ENCODE measurements at places on chromosomes 13 and 19.

DNA sequence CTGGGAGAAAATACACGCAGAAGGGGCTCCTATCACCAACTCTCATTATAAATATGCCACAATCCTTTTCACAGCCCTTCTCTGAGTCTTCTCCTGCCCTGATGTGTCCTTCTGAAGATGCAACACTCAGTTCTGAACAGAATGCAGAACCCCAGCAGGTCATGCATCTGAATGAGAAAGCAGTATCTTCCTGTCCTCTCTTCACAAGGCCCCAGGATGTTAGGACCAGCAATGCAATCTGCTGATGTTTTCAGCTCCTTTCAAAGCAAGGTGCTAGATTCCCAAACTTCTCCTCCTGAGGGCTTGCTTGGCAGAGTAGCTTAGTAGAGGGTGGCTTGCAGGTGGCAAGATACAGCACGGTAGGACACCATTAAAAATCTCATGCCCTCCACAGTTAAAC lies 22.3 kb upstream of the DOCK9 start:
- no peak for DNase-seq

DNA sequence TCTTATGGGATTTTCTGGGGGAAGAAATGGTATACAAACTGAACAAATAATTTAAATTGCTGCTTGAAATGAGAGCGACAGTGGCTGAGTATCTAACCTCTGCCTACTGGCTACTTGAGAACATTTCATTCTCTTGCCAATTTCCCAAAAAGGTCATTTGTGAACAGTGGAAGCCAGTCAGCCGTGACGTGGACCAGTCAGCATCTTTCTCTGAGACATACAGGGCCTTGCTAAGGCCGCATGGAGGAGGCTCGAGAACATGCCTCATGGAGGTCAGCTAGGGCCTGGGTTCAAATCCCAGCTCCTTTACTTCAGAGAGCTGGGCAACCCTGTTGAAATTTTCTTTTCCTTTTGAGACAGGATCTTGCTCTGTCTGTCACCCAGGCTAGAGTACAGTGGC lies 20.3 kb downstream of the ZC3H4 start:
- no peak for DNase-seq

DNA sequence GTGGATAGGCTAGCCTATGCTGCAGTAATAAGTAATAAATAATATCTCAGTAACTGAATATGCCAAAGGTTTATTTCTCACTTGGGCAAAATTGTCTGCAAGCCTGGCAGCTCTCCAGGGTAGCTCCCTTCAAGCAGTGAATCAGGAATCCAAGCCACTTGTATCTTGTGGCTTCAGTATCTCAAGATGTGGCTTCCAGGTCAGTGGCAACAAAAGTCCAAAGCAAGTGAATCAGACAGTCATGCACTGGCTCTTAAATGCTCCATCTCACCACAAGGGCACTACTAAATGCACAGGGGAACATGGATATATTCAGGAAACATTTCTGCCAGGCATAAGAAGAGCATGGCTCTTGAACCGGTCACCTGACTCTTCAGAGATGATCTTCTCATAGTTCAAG lies 126.3 kb downstream of the KCTD12 start:
- DNase-seq = no peak

GRCh38 chr13:40031031-40031430 lies 375.6 kb downstream of the COG6 start:
- DNase-seq = no peak

DNA sequence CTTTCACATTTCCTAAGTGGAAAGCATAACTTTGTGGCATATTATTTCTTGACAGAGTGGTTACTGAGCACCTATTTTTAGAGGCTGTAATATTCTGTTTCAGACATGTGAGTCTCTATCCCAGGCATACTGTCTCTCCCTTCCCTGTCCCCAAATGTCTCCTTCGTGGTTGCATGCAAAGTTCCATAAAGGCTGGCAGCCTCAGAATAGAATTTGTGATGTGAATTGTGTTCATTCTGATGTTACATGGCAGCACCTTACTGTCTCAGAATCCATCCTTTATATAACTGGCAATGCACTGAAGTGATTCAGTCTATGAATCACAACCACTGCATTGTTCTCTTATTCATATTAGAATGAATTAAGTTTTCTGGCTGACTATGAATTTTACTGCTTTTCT lies 89.0 kb upstream of the SLC7A1 start:
- no peak for DNase-seq

DNA sequence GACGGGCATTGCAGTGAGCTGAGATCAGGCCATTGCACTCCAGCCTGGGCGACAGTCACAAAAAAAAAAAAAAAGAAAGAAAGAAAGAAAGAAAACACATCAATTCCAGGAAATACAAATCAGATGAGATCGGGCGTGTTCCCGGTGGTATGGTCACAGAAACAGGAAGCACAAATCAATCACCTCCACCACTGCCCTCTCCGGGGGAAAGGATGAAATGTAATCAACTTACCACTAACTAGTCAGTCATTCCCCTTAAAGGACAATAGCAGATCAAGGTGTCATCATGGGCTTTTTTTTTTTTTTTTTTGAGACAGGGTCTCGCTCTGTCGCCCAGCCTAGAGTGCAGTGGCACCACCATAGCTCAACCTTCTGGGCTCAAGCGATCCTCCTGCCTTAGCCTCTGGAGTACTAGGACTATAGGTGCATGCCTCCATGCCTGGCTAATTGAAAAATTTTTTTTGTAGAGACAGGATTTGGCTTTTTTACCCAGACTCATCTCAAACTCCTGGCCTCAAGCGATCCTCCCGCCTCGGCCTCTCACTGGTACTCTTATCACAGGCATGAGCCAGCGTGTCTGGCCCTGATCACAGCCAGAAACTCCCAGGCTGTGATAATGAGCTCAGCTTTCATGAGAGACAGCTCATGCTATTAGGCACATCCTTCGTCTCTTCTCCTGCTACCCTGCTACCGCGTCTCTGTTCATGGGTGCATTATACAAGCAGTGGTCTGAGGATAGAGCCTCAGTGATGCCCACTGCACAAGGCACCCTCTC lies 6.8 kb upstream of the DPRX start:
- DNase-seq = no peak

- no peak for DNase-seq
Measured at GRCh38 chr13:112479389-112479788, 103.2 kb downstream of the SPACA7 start.

DNA sequence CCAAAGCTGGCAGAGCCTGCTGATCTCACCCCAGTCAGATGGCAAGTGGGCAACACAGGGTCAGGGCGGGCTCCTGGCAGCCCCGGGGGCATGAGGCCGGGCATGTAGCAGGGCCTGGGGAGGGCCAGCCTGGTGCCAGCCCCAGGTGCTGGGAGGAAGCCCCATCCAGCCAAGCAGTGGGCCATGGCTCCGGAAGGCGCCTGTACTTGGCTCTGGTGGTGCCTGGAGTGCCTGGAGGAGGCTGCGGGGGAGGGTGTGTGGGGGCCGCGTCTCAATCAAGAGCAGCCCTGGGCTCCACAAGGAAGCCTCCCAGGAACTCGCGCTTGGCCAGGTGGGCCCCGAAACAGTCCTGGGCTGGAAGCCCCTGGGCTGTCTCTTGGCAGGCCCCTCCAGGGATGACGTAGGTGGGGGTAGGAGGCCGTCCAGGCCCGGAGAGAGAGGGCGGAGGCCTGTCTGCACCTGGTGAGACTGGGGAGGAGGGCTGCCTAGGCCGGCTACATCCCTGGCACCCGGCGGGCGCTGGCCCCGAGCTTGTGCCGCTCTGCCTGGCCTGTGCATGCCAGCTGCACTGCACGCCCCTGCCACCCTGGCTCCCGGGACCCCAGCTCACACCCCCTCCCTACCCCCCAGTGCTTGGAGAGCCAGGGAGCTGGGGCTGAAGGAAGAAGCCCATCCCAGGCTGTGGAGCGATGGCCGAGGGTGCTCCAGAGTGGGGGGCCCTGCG lies 45.9 kb downstream of the COMP start:
- no peak for DNase-seq

GRCh38 chr13:113184568-113185440 lies 23.7 kb downstream of the PCID2 start:
- no peak for DNase-seq

DNA sequence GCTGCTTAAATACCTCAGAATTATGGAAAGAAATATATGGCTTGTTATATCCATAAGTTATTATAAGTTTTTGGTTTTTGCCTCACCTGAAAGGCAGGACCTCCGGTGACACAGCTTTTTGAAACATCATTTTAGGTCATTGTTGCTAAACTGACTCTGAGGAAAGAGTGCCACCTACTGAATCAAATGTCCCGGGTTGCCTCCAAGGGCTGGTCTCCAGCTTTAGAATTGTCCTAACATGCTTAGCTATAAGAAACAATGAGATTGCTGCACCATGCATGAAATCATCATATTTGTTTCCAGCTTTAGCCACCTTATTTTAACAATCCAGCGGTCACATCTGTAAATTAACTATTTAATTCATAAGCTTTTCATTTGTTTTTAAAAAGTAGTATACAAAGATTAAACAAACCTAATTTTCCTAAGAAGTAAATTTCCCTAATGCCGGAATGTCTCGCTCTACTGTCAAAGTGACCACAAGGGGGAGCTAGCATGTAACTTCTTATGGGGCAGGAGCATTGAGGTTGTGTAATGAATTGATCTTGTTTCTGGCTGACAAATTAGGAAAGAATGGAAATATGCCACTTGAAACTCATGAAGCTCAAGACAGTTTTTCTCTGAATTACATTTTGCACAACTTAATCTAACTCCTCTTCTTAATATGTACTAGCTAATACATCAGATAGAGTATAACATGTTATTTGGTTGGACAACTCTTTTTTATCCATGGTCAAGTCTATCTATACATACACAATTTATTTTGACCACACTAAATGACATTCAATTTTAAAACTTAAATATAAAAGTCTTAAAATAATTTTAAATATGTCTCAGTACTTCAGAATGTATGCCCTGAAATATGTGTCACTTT lies 6.7 kb upstream of the PCDH17 start:
- peak; percentile 30 for DNase-seq

DNA sequence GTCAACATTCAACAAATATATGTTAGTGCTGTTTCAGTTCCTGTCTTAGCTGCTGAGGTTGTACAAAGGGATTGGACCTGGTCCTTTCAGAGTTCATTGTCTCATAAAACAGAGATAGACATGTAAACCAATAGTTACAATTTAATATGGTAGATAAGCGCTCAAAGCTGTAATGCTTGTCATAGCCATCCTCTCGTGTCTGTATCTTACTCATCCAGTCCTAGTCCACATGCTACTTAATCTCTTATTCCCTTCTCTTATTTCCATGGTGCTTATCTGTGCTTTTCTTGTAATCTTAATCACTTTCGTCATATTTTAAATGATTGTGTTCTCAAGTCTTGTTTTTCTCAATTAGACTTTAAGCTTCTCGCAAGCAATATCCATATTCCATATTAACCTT lies 185.2 kb upstream of the OBI1 start:
- no peak for DNase-seq

GRCh38 chr13:49908637-49909036 lies 27.5 kb downstream of the SPRYD7 start:
- no peak for DNase-seq

DNA sequence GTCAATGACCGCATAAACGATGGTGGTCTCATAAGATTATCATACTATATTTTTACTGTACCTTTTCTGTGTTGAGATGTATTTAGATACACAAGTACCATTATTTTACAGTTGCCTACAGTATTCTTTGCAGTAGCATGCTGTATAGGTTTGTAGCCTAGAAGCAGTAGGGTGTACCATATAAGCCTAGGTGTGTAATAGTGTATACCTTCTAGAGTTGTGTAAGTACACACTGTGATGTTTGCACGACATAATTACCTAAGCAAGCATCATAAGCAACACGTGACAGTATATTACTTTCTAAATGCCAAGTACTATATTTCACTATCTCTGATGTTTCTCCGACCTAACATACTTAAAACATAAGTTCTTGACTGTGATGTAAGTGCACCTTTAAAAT lies 2.7 kb downstream of the LPAR6 start:
- no peak for DNase-seq

GRCh38 chr19:37987356-37988332 lies 80.6 kb downstream of the SIPA1L3 start:
- DNase-seq = no peak

DNA sequence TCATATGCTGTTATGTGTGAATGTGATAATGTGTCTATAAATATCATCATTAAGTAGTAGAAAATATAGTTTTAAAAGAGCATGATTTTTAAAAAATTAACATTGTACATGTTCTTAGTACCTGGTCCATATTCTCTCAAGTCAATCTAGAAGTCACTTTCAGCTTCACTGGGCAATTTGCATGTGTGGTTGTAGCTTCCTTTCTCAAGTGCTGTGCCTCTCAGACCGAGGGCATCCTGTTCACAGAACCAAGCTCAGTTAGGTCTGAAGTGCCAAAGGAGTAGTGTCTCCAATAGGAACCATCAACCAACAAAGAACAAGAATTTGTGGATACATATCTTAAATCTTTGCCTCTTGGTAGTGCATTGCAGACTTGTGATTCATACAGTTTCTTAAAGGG lies 541.8 kb upstream of the SLC10A2 start:
- no peak for DNase-seq

DNA sequence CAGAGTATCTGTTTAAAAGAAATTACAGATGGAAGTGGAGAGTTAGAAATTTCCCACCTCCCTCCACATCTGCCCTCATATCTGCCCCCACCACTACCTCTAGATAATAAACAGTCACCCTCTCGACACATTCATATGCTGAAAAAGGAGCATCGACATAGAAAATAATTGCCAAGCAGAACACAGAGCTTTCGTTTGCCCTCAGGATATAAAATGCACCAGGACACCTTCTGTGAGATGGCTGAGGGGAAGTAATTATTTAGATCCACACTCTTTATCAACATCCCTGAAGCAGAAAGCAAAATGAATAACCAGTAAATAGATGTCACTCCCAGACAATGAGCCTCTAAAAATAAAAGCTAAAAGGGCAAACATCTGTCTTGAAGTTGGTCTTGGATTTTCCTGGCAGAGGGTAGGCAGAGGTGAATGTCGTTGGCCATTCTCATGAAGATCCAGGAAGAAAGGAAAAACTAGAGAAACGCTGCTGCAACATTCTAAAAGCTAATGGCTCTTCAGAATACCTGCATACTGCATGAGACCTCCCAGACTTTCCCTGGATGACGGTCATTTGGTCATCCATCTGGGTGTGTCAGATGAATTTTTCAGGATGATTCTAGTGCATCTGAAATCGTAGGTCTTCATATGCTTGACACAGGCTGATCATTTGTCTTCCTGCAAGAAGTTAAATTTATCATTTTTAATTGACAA lies 527.5 kb downstream of the RFC3 start:
- no peak for DNase-seq

DNA sequence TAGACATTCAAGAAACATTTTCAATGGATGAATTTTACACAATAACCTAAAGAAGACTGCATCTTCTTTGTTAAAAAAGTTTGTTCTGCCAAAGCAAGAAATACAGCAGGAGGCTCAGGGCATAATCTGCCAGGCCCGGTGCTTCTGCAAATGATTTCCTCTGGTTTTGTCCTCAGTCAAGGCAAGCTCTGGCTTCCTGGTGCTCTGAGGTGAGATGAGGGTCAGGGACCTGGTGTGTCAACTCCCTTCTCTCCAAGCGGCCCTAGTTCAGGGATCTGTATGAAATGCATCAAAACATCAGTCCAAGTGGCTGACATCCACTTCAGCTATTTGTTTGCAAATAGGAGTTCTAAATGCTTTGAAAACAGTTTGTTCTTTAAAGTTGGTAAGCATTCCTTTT lies 31.6 kb downstream of the LACC1 start:
- no peak for DNase-seq
